ENCODE measurements at places on chromosomes 3 and 15.

DNA sequence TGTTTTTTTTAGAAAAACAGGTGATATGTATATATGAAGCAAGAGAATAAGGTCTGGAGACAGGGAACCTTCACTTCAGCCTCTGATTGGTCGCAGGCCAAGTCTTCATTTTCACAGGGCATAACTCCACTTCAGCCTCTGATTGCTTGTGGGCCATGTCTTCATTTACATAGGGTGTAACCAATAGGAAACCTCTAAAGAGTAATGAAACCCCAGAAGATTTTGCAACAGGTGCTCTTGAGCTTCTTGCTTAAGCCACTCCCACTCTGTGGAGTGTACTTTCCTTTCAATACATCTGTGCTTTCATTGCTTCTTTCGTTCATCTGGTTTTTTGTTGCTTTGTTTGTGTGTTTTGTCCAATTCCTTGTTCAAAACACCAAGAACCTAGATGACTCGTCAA is 22.6 kb upstream of the SCG3 start:
- DNase-seq: no peak

- DNase-seq: no peak
These were observed 189.8 kb upstream of the CNTN4 start for GRCh38 chr3:1908651-1909445.

DNA sequence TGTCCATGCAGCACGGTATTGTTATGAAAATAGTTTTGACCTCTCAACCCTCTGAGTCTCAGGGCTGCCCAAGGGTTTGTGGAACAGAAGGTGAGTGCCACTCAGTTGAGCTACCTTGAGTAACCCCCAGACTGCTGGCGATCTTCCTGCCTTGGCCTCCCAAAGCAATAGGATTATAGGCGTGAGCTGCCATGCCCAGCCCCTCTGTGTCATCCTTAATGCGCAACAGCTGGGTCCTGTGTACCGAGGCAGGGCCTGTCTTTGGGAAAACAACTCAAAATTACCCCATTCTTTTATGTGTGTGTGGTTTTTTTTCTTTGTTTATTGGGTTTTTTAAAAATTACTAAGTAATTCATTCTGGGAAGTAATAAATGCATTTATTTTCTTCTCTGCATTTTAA is 78.3 kb upstream of the TPM1 start:
- DNase-seq: no peak

DNA sequence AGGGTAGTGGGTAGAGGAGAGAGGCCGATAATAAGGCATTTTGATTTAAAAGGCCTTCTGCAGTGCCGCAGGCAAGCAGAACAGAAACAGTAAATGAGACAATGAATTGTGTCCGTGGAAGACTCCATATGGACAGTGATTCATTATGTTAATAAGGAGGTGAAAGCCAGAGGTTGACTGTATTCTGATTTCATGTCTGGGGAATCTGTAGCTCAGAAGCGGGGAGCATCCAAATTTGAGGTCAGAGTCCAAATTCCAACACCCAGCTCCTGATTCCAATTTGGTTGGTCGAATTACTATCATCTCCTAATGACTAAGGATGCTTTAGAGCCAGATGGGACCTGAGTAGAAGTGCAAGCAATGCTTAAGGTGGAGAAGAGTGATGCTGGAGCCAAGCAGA is 1.0 kb upstream of the TBC1D21 start:
- DNase-seq: no peak

- DNase-seq: no peak
These were observed 86.7 kb upstream of the ZBED2 start for GRCh38 chr3:111681661-111682426.

- DNase-seq: no peak
These were observed 442.9 kb downstream of the MCTP2 start for GRCh38 chr15:94674296-94674695.

GRCh38 chr3:173957646-173958045 is 560.1 kb downstream of the NLGN1 start:
- DNase-seq: no peak

DNA sequence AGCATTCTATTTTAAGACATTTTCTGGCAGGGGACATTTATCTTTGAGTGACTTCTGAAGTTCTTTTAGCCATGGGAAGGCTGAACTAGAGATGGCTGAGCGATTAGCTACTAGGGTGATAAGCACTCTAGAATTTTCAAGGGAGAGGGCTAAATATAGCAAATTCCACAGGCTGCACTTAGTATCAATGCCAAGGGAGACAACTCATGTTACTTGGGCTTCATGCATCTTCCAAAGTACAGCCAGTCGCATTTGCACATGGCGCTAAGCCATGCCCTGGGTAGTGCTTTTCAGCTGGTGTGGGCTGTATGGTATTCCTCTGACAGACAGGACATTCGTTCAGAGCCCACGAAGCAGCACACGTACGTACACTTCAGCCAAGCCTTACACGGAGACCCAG is 69.6 kb downstream of the RYR3 start:
- DNase-seq: no peak

DNA sequence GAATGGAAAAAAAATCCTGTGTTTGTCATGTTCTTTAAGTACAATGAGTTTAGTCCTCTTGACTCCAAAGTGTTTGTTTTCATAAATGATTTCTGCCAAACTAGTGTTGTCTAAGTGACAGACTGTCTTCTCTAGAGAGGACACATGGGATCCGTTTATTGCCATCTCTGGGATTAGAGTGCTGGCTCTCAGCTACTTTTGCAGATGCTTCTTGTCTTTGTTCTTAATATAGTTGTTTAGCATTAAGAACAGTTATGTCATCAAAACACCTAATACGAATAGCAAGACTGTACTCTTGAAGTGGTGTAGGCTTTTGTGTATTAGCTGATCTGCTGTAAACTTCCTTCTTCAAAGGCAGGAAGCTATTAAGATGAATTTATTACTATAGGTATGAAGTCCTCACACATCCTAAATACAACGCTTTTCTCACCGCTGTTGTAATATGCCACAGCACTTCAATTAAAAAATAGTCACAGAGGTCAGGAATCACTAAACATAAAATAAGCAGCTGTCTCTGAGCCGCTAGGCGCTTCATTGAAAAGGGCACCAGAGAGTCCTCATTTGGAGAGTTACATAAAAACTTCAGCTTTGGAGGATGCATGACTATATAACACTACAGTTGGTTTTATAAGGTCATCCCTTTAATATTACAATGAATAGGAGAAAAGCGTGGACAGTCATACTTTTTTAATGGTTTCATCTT is 128.3 kb upstream of the ZNF385D start:
- no peak for DNase-seq
